T-helper 9 cell (primary cell): ENCODE measurements at places on chromosomes 1 and 21.

DNA sequence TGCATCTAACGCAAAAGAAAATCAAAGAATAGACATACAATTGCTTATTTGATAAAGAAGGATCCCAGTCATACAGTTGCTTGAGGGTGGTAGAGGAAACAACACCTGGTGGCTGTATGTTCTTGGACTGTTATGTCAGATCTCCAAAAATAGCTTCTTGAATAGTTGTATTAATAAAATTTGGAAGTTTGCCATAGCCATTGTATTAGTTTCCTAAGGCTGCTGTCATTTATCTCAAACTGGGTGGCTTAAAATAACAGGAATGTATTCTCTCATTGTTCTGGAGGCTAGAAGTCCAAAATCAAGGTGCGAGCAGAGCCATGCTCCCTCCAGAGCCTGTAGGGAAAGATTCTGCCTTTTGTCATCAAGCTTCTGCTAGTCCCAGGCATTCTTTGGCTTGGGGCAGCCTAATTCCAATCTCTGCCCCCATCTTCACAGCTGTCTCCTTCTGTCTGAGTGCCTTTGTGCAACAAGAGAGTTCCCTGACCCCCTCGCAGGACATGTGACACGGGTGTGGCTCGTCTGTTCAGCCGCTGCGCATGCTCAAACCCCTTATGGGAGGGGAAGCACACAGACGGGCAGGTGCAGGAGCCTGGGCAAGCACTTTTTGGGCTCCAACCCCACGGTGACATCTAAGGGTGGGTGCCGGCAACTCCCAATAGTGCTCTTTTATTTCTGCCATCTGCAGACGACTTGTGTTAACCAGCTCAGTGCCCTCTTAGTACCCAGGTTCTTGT lies 21.7 kb upstream of the GRIK1 start:
- no peak for DNase-seq

DNA sequence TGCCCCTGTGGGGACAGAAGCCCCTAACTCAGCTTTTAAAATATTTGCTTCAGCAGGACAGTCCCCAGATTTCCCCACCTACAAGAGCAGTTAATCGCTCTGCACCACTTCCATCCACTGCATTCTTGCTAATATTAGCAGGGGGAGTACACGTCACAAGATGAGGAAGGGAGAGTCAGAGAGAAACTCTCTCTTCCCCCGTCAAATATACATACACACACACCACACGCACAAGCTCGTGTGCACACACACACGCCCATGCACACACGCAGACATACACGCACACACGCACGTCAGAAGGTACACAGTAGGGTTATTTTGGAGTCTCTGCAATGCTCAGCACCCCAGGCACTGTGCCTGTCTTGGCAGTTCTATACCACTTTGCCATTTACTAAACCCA lies 2.1 kb downstream of the CLCA1 start:
- no peak for DNase-seq

DNA sequence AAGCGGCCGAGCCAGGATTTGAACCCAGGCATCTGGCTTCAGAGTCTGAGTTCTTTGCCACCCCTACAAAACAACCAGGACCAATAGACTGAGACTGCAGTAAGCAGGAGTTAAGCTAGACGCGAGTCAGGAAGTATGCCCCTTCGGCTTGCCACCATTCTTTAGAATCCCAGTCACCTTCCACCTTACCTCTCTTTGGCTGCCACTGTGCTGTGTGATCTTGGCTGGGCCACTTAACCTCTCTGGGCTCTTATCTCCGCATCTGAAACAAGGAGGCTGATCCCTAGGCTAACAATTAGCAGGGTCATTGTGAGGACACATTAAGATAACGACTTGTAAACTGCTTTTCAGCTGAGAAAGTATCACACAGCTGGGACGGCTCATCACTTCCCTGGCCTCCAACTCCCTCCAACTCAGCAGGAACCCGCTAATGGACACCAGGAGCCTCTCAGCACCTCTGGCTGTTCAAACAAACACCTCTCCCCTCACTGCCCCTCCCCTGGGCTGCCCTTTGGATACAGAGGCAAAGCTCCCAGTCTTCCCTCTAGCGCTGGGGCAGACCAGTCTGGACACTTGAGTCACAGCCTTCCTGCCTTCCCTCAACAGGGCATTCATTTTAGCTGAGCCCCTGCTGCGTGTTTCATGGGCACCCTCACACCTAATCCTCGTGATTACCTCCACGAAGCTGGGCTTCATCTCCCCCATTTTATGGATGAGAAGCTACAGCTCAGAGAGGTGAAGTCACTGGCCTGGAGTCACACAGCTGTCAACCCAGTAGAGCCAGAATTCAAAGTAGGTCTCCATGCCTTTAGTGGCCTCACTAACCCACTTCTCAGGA lies 83.2 kb downstream of the CAMK2N1 start:
- no peak for DNase-seq

DNA sequence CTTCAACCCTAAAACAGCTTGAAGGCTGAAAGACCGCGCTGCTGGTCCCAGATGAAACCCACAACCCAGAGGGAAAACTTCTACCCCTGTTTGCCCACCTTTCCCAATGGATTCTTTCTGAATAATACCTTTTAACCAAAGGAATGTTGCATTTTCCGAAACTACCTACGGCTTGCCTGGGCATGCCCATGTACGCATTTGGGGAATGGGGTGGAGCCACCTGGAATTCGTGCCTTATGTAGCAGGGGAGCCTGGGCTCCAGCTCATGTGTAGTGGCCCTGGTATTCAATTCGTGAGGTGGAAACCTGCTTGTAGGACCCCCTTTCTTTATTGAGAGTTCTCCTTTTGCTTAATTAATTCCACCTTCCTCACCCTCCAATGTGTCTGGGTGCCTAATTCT lies 256.6 kb upstream of the RGS18 start:
- no peak for DNase-seq

- no peak for DNase-seq
Observed at GRCh38 chr1:10795276-10796021, 997 bp downstream of the CASZ1 start.

- no peak for DNase-seq
Observed at GRCh38 chr1:214186103-214186824, 94.7 kb upstream of the SMYD2 start.
